GM12878 (cell line): ENCODE measurements at places on chromosomes 6 and 20. TPM values are rescaled to one million over a fixed set of nuclear protein-coding genes. Genes with fewer than 3 reads are reported as not detected.

DNA sequence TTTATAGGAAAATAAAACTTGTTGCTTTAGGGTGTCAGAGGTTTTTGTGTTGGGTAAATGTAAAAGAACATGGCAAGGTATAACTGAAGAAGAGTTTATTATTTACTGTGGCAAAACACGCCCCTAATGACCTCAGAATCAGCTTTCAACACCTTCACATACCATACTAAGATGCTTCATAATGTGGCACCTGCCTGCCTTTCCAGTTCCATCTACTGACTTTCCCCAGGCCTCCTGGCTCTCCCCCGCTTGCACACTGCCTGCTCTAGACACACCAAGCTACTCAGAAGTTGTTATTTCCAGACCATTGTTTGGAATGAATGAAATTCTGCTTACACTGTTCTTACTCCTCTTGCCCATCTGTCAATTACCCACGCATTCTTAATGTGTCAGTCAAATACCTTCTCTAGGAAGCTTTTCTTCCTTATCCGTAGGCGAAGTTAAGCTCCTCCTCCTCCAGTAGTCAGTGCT is 1.8 kb downstream of the TIAM2 start:
- no peak for DNase-seq

GRCh38 chr20:53890443-53891305 is 179.7 kb downstream of the BCAS1 start:
- DNase-seq = no peak

The ZC2HC1B gene
- 0.36 and 0.40 TPM in 2 replicates for total RNA-seq

GRCh38 chr6:84920021-84920420 is 155.6 kb upstream of the TBX18 start:
- DNase-seq = no peak

DNA sequence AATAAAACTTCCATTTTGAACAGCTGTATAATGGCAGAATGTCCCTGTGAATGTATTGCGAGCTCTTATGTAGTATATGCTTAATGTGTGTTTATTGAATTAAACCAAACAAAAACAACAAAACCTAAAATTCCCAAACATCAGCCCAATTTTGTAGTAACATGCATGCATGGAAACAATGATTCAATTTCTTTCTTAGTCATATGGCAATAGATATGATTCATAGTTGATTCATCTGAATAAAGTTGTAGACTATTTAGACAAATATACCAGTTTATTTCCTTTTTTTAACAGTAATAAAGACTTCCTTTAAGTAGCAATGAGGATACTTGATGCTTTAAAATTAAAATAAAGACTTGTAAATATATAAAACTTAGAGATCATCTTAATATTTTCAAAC is 670.6 kb downstream of the CD109 start:
- DNase-seq = no peak

DNA sequence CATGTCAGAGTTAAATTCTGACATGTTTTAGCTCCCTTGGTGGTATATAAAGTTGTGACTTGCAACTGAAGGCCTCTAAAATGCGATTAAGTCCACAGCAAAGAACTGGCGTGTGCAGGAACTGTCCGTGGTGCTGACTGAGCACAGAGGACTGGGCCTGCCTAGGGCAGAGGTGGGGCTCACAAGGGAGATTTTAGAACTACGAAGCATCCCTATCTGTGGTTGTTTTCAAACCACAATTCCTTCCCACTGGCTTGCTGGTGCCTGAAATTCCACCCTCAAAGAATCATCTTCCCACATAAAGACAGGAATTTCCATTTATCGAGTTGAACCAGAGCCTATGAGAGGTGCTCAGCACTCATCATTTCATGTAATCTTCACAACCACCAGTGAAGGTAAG is 30.1 kb downstream of the RIMS4 start:
- DNase-seq = no peak

GRCh38 chr6:70210462-70210861 is 92.4 kb downstream of the COL9A1 start:
- DNase-seq = no peak

- no peak for DNase-seq
These were observed 25.8 kb downstream of the SERPINB9 start for GRCh38 chr6:2877057-2877882.

- no peak for DNase-seq
These were observed 36.2 kb downstream of the BTBD9 start for GRCh38 chr6:38603496-38603895.

DNA sequence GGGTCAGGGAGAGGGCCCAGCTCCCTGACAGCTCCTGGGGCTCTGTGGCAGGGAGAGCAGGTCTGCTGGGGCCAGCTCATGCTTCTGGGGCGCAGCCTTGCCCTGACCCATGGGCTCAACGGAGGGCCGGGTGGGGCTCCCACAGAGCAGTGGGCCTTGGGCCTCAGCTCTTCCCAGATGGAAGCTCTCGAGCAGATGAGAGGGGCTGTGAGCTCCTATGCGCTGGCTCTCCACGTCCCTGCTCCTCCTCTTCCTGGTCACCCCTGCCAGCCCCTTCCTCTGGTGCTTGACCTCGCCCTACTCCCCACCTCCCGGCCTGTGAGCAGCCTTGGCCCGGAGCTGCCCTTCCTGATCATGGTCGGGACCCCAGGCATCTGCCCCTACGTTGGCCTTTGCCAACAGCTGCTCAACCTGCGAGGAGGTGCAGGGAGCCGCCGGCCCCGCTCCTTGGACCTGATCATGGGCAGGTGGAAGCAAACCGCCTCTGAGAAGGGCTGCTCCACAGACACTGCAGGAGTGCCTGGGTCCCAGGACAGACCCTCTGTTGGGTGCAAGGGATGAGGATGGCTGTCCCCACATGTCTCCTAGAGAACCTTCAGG is 26.8 kb upstream of the GATA5 start:
- DNase-seq = no peak

- no peak for DNase-seq
These were observed 131.2 kb upstream of the SPACA1 start for GRCh38 chr6:87916446-87916845.

DNA sequence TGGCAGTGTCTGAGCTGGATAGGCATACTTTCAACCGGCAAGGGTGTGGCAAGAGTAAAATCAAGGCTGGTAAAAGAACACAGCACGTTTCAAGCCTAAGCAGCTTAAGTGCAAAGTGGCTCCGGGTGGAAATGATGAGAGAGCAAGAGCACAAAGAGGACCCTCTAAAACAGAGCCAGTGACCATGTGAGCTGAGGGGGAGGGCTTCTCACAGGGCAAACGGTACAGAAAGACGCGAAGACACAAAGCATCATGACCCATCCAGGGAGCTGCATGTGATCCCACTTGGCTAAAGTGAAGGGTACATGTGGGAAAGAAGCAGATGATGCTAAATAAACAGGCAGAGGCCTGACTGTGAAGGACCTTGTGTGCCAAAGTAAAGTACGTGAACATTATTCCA is 25.7 kb downstream of the FKBP5 start:
- DNase-seq = no peak

- no peak for DNase-seq
These were observed 308.6 kb downstream of the TAF4 start for GRCh38 chr20:61756966-61757677.

The NTSR1 gene
- total RNA-seq = 0.05 TPM in 1 of 2 replicates, not detected in the other

- no peak for DNase-seq
These were observed 1018.3 kb downstream of the GRIK2 start for GRCh38 chr6:102411796-102412195.

GRCh38 chr6:64984948-64985347 is 722.1 kb downstream of the EYS start:
- DNase-seq = no peak

DNA sequence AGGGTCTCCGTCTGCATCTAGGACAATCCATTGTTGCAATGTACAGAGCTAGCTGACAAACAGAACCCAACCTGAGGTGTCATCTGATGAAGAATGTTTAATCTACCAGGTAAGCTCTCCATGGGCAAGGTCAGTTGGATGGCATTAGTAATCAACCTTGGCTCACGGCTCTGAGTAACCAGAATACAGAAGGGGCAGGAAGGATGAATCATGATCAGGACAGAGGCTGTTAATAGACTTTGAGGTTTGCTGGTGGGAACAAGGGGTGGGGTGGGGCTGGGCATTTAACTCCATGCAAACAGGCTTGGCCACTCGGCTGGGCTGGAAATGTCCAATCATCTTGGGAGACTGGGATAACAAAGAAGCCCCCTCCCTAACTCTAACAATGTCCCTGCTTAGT is 77.1 kb upstream of the MRPS10 start:
- no peak for DNase-seq

The KIF13A gene
- 0.26 and 0.53 TPM in 2 replicates for total RNA-seq

DNA sequence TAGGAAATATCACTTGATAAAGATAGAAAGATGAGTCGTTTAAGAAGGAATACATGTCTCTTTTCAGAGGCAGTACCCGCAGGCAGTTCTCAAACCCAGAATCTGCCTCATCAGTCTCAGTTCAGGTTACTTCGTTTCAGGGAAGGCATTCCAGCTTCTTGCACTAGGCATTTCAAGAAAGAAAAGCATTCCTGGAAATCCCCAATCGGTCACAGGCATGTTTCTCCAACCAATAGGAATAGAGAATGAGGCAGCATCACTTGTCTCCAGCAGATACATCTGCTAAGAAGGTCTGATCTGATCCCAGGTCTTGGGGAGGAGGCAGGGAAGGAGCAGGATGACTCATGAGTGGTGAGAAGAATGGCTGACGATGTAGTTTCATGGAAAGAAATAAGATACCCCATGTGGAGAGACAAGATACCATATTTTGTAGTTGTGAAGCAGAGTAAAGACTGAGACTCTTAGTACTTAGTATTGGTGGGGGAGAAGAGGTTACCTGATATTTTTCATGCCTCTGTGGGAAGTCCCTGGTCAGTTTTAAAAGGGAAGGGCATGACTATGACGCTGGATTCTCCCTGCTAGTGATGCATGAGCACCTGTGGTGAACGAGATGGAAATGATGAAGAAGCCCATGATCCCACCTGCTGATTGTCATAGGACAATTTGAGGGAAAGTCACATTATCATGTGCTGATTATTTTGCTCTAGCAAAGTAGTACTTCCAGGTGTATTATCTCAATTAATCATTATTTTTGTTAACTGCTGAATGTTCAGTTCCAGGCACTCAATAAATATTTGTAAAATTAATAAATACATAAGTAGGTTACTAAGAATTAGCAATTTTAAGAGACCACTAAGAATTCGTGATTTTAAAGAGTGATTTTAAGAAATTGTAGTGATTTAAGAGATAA is 20.3 kb upstream of the HLA-DRB1 start:
- DNase-seq = peak; percentile 100

DNA sequence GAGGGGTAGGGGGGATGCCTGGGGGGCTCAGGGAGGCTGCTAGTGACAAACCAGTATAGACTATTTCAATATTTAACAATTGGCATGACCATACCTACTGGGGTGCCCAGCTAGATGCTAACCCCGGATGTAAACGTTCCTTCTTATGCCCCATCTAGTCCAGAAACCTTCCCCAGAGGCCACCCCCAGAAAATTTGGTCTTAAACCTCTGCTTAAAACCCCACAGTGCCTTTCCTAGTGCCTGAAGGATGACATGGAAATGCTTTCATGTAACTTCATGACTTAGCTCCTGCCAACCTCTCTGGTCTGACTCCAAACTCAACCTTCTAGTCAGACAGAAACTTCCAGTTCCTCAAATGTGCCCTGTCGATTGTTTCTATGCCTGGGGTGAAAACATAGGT is 52.0 kb downstream of the JPH2 start:
- peak; percentile 34 for DNase-seq

DNA sequence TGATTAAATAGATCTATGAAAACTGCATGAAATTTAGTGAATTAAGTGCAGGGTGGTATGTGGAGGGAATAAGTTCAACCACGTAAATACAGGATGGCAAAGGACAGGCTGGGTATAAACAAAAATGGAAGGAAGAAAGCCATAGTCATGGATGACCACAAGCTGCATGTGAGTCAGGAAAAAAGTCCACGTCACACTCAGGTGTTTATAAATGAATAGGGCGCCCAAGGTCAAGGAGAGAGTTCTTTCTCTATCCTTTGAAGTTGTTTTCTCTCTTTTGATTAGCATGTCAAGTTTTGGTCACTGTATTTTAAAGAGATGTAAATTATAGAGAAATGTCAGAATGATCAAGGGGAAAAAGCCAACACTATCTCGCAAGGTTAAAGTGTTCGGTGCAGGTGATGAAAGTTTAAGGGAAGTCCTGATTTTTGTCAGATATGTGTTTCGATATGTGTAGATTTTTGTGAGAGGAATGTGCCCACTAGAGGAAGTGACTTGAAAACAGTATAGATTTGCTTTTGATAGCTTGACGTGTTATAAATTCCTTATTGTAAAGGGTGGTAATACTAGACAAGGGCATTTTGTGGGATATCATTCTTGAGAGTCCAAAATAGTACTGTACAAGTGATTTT is 58.7 kb downstream of the MAP3K4 start:
- DNase-seq = no peak

GRCh38 chr6:143187238-143187923 is 126.7 kb downstream of the AIG1 start:
- no peak for DNase-seq

The CPXM1 gene
- 0.90 and 1.1 TPM in 2 replicates for total RNA-seq

The RNASET2 gene
- total RNA-seq = 62.1 and 62.9 TPM in 2 replicates

DNA sequence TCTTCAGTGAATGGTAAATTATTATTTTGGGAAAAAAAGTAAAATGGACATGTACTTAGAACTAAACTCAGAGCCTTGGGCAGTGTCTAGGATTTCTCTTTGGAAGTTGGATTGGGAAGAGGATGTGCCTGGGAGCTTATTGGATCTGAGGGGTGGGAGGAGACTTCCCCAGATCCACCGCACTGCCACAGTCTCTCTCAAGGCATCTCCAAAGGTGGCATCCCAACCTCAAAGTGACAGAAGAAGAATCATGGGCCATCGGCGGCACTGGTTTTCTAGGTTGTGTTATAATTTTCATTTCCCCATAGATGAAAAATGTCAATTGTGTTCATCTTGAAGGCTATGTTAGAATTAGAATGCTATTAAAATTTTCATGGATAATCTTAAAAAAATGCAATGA is 66.8 kb upstream of the CD93 start:
- no peak for DNase-seq

GRCh38 chr20:41268917-41269652 is 48.4 kb downstream of the ZHX3 start:
- DNase-seq = no peak

GRCh38 chr6:40669343-40669742 is 82.2 kb upstream of the LRFN2 start:
- no peak for DNase-seq

DNA sequence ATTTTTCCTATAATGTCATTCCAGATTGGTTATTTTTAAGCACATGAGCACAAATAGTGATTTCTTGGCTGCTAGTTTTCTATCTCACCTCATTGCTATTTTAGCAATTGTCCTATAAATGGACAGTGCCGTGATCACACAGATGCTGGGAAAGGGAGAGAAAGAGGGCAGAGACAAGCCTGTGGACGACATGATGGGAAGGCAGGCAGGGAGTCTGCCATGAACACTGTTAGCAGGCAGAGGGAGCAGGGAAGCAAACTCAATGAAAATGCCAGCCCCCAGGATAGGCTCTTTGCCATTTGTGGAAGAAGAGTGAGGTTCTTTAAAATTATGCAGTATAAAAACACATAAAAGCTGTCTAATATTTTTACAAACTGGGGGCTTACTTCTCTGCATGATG is 96.8 kb downstream of the ADTRP start:
- no peak for DNase-seq

The SLC32A1 gene
- total RNA-seq = not detected in 2 replicates

The PDYN gene
- total RNA-seq = not detected in 2 replicates

- no peak for DNase-seq
These were observed 123.8 kb upstream of the MYLIP start for GRCh38 chr6:16004934-16005679.

The FGD2 gene
- 63.6 and 70.4 TPM in 2 replicates for total RNA-seq

The NKAPL gene
- 0.11 and 0.18 TPM in 2 replicates for total RNA-seq
